AG20443 (cell line): ENCODE measurements at places on chromosomes 4 and X.

GRCh38 chrX:134623293-134624045, 34.8 kb downstream of the PLAC1 start:
- DNase-seq: no peak

DNA sequence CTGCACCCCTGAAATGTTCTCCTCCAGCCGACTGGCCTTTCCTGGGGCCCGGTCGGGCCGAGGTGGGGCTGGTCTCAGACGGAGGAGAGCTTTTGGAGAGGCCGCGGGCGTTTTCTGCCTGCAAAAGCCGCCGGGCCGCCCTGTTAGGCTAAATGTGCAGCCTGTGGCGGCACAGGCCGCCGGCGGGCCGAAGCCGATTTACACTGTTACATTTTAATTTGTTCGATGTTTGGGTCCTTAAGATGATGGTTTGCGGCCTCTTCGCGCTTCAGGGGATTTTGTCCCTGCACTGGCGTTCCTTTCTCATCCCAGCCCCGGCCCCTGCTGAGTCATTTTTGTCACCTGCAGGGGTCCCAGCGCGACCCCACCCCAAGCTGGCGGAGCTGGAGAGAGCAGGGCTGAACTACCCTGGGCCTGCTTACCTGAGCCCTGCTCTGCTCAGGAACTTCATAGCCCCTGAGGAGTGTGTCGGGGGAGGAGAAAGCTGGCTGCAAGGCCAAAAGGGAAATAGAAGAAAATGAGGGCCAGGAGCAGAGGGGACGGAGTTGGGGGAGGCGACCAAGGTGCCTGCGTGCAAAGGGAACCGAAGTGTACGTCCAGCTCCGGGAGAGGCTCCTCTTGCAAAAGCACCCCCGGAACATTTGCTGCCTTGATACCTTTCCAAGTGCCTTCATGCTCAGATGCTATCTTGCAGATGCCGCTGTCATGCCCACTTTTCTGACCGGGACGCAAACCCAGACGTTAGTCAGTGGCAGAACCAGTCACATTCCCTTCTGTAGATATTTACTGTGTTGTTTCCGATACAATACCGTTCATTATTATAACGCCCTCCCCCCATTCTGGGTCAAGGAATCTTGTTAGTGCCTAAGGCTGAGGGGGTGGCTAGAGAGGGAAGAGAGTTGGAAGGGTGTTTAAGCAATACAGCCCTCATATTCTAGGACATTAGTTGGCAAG, 977 bp upstream of the RBBP7 start:
- DNase-seq: no peak

DNA sequence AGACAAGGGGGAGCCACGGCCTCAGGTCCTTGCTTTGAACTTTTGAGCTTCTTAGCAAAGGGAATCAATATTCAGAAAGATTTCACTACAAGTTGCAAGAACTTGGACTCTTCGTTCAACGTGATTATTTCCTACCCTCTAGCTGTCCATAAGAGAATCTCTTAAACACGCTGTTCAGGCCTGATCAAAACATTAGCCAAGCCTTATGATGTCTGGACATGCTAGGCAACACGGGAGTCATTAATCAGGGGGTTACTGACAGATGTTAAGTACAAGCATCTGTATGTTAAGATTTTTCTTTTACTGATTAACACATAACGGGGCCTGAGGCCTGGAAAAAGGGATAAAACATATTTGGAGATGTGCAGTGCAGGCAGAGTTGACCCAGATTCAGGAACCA, 138.9 kb upstream of the IL1RAPL2 start:
- DNase-seq: no peak

GRCh38 chrX:104565791-104566680, at the start of gene IL1RAPL2:
Gene IL1RAPL2, plus strand, starts transcription at chrX:104566199.
- DNase-seq: peak; percentile 26

GRCh38 chr4:174928575-174929253, 10.6 kb downstream of the ADAM29 start:
- no peak for DNase-seq

DNA sequence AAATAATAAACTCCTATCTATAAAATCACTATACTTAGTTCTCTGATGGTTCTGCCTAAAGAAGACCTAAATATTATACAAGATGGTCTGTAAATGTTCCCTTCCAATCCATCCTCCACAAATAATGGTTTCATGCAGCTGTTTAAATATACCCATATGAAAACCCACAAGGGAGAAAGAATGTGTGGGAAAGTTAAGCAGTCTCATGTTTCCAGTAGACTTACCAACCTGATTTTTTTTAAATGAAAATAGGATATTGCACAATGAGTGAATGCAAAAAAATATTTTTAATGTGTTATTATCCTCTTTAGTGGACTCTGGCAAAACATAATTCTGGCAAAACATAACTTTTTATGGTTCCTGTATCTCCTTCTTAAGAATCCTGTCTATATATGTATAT, 23.3 kb downstream of the CAMK2D start:
- DNase-seq: no peak

GRCh38 chr4:102116121-102116520, 229.2 kb downstream of the SLC39A8 start:
- DNase-seq: no peak

DNA sequence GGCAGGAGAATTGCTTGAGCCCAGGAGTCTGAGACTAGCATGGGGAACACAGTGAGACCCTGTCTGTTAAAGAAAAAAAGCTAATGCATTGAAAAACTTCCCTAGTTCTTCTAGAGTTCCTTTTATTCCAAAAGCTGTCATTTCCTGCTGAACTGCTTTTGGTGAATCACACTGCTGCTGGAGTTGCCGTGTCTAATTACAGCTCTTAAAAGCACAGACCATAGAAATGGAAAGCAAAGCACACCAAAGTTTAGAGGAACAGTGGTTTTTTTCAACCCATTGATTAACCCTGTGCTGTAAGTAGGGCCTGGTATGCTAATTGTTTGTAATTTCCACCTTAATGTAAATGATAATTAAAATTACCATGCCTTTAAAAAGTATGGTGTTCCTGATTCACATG, 52.4 kb downstream of the SEPTIN11 start:
- DNase-seq: no peak

- no peak for DNase-seq
These were observed 242.4 kb upstream of the CNKSR2 start for GRCh38 chrX:21131786-21132185.

DNA sequence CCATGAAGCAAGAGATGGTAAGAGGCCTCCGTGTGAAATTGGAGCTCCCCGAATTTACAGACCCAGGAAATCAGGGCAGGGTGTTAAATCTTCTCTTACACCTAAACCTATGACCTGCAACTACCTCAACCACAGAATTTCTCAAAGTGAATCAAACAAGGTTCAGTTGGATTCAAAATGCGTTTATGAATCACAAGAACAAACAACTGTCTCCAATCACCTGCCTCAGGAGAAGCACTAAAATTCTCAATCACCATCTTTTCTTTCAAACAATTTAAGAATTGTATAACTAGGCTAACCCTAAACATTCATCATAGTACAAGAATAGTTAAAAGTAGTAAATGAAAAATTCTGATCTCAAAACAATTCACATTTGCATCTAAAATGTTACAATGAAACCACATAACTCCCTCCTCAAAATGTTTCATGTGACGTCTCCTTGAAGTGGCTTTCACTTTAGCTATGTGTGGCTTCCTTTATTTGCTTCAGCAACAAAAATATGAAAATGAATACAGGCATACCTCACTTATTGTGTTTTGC, 19.2 kb downstream of the PPP3CA start:
- no peak for DNase-seq

DNA sequence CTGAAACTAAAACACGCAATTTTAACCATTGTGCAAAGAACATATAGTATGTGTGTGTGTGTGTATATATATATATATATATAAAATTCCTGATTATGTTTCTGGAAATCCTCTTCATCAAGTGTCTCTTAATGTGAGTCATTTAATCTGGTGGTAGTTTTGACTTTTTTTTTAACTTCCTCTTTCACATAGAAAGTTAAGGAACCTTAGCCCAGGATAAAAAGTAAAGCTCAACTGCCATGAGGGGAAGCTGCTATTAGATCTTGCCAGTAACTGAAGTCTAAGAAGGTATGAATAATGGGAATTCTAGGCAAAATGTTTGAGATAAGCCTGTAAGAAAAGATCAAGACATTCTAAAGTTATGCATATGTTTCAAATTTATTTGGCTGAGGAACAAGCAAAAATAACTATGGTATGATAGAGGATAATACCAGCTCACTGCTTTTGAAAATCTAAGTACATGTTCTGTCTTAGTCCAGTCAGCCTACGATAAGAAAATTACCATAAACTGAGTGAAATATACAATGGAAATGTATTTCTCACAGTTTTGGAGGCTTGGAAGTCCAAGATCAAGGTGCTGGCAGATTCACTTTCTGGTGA, 757.0 kb downstream of the TRAM1L1 start:
- no peak for DNase-seq

DNA sequence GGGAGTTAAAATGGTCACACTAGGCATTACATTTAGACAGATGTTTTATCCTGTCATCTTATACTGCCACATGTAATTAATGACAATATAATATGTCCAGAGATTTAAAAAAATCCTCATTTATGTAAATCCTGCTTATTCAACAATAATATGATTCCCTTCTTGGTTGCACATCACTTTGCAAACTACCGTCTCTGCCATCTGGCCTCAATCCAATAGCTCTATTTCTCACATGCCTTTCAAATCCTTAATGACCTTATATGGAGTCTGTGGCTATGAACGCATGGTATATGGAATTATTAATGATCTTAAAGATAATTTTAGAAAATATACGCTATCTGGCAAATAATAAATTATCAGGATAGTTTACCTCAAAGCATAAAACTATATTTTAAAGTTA, 144.5 kb downstream of the NPNT start:
- no peak for DNase-seq

GRCh38 chr4:22688236-22688635, 4.5 kb upstream of the GBA3 start:
- peak; percentile 40 for DNase-seq

- DNase-seq: no peak
These were observed 32.3 kb downstream of the AFF1 start for GRCh38 chr4:86967073-86967472.
